Fibroblast of skin of left quadriceps (primary cell): ENCODE measurements at places on chromosomes 13 and 19.

- no peak for DNase-seq
Measured at GRCh38 chr13:37118016-37118415, 12.6 kb upstream of the CSNK1A1L start.

- DNase-seq, result no peak
Measured at GRCh38 chr19:41804336-41804735, 7.9 kb downstream of the CEACAM3 start.

DNA sequence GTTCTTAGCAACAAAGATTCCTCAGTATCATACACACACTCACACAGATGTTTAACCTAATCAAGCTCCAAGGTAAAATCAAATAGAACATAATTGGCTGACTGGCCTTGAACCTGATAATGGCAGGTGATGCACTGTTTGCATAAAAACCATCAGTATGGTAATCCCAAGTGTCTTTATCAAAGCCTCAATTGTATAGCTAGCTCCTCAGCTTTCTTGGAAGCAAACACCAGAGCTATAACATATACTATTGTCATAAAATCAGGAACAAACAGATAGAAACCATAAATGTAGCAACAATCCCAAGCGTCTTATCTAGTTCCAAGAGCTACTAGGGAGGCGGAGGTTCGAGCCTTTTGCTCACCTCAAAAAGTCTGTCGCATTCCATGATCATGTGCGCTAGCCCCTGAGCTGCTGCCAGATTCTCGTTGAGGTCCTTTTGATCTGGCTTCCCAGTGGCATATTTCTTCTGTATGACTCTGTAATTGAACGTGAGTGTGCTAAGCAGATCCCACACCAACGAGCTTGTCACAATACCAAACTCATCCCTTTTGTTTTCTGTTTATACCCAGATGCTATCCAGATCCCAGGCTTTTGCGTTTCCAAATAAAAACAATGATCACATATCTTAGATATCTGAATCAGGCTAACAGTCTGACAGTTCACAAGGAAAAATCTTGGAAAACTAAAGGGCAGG, 95.3 kb downstream of the KL start:
- DNase-seq, result no peak

- peak; percentile 38 for DNase-seq
Measured at GRCh38 chr13:99067159-99067985, 89.5 kb upstream of the DOCK9 start.

DNA sequence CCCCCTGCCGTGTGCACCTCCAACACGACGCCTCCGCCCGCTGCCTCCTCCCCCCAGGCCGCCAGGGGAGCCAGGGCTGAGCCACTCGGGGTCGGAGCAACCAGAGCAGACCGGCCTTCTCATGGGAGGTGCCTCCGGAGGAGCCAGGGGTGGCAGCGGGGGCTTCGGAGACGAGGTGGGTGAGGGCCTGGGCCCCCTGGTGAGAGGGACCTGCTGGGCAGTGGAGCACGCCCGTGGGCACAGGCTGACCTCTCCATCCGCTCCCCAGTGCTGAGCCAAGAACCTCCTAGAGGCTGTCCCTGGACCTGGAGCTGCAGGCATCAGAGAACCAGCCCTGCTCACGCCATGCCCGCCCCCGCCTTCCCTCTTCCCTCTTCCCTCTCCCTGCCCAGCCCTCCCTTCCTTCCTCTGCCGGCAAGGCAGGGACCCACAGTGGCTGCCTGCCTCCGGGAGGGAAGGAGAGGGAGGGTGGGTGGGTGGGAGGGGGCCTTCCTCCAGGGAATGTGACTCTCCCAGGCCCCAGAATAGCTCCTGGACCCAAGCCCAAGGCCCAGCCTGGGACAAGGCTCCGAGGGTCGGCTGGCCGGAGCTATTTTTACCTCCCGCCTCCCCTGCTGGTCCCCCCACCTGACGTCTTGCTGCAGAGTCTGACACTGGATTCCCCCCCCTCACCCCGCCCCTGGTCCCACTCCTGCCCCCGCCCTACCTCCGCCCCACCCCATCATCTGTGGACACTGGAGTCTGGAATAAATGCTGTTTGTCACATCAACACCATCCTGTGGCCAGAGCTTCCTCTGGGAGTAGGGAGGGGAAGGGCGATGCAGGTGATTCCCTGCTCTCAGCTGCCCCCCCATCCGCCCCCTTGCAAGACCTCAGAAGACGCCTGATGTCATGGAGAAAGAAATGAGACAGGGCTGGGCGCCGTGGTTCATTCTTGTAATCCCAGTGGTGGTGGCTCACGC, 12.0 kb downstream of the BCAM start:
- DNase-seq, result no peak

DNA sequence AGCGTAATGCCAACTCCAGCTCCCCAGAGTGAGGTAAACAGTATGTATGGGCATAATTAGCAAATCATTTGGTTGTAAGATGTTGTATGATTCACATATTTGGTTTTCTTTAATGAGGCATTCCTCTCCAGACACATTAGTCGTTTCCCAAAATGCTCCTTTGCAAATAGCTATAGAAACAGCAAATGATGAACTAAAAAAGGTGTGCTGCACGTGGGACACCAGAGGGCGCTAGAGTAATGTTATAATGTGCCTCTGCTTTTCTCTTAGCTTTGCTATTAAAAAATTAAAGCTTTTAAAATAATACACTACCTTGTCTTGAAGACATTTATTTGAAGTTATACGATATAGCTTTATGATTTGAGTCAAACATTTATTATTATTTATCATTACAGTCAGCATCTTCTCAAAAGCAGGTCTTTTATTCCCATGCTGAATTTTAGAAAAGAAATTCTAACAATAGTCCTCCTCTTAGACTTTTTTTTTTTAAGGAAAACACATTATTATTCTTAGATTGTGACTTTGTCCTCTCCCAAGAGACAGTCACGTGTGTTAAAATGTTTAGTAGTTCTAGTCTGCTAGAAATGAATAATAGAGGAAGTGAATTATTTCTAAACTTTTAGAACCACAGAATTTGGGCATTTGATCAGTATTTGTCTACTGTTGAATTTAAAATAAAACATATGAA, 121.6 kb upstream of the FRY start:
- DNase-seq, result peak; percentile 39

GRCh38 chr19:16069813-16070365, 6.4 kb upstream of the TPM4 start:
- no peak for DNase-seq

DNA sequence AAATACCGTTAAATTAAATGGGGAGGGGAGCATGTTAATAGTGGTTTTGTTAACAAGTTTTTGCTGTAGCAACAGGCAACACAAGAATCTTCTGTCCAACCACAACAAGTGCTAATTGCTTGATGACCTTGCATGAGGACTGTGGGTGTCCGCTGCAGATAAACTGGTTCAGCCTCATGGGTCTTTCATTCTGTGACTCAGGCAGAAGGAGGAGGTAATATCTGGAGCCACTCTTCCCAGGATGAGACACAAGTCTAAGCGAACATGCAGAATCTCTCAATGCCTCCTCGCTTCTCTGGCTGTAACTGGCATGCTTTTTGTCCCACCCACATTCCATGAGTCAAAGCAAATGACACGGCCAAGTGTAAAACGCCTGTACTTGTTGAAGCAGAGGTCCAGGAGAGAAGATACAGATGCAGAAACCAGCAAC, 56.6 kb upstream of the MYO16 start:
- no peak for DNase-seq

DNA sequence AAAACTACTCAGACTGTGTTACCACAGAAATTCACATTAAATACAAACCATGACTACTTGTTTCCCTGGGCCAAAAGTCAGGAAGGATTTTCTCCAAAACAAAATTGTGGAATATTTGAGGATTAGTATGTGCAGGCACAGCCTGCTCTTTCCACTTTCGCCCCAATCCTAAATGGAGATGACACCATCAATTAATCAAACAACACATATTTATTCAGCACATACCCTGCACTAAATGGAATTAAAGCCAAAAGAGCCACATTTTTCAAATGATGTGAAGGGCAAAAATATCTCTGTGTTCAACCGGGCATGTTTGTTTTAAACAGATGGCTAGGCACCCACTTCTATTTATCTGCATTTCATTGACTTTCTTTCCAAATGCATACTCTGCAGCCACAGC, 523.1 kb downstream of the DCT start:
- no peak for DNase-seq

- no peak for DNase-seq
Measured at GRCh38 chr19:42216653-42217519, 591 bp downstream of the DEDD2 start.

DNA sequence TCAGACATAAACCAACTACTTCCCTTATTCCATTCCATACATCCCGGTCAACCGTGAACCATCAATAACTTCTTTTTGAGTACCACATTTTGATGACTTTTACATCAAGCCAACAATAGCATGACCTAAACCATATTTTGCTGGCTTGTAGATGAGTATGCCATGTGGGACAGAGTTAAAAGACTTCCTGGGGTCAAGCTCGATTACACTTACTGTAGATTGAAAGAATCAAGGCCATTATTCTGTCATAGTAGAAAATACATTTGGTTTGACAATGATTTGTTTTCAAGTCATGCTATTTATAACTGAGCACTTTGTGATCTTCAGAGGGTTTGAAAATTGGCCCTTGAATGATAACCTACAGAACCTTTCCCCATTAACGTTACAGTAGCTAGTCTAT, 1086.9 kb upstream of the PCDH20 start:
- no peak for DNase-seq

DNA sequence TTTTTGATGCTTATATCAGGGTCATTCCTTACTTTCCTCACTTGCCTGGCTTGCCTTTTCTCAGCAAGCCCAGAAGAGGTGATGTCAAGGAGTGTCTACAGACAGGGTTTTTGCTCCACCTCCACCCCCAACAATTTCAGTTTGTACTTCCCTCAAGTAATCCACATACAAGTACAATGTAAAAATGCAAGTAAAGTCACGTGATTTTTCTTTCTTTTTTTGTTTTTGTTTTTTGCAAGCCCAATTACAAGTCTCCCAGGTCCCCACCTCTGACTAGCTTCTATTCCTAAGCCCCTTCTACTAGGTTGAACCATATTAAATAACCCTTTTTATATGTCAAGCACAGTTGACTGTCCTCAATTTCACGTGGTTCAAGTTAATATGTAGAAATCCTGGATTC, 579.6 kb downstream of the DIAPH3 start:
- no peak for DNase-seq

DNA sequence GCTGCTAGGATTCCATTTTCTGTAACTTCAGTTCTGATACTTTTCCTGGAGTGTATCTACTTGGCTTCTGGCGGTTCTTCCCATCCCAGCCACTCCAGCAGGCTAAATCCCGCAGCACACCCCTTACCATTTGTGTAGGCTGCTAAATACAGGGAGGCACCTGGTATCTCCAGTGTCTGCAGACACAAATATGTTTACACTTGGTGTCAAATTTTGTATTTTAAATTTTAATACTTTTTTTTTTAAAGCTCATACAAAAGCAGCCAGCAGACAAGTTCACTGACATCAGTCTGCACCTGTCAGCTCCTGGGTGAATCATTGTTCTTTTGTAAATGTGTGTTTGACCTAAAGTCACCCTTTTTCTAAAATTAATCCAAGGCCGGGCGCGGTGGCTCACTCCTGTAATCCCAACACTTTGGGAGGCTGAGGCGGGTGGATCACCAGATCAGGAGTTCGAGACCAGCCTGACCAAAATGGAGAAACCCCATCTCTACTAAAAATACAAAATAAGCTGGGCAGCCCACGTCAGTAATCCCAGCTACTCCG, 3.4 kb upstream of the ZSCAN4 start:
- DNase-seq, result no peak

- no peak for DNase-seq
Measured at GRCh38 chr13:95039415-95039814, 261.8 kb downstream of the ABCC4 start.

DNA sequence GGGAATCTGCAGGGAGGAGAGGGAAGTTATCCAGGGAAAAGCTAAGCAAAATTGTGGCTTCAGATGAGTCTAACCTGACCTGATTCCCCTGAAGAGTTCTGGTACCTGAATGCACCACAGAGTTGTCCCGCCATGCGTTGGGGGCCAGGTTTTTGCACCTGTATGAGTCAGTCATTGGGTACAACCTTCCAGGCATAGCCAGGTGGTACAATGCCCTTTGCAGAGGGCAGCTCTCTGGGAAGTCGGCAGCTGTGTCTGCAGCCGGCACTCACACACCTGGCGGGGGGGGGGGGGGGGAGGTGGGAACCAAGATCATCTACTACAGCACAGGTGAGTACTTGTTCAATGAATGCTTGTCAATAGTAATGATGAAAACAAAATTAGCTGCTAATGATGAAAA, 52.5 kb upstream of the GTF3A start:
- DNase-seq, result no peak

DNA sequence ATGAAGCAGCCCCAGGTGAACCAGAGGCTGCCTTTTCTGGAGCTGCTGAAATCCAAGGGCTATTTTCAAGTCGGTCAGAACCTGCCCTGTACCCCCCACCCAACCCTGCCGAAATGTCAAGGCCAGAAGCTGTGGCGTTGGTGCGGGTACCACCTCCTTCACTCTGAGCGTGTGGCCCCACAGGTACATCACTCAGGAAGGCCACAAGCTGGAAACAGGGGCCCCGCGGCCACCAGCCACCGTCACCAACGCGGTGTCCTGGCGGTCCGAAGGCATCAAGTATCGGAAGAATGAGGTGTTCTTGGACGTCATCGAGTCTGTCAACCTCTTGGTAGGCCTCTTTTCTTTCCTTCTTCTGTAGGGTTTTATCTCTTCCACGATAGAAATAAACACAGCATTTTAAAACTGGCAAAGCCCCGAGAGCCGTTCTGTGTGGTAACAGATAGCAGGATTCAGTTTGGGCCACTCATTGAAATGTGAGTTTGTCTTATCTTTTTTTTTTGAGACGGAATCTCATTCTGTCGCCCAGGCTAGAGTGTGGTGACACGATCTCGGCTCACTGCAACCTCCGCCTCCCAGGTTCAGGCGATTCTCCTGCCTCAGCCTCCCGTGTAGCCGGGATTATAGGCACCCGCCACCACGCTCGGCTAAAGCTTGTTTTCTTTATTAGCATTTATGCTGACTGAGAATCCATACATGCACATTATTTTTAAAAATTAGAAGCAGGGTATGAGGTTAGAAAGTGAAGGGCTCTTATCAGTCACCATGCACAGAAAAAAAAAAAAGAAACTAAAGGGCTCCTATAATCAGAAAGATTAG, 11.3 kb downstream of the AP1M1 start:
- DNase-seq, result no peak

GRCh38 chr19:50796634-50797428, 6.6 kb downstream of the ACP4 start:
- no peak for DNase-seq

DNA sequence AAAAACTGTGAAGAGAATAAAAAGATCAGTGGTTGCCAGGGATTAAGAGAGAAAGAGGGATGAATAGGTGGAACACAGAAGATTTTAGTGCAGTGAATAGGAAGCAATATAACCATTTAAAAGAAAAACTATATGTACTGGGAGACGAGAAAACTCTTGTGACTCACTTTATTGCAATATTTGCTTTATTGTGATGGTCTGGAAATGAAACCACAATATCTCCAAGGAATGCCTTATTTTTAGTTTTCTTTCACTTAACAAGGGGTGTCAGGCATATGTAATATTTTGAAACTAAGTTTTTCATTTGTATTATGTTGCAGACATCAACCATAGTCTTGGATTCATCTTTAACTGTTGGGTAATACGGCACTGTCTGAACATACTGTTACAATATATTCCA, 1308.2 kb downstream of the PCDH9 start:
- DNase-seq, result no peak
